ENCODE measurements at places on chromosomes 5 and 9.

GRCh38 chr5:134053840-134054338, 49.1 kb upstream of the VDAC1 start:
- no peak for DNase-seq

GRCh38 chr5:337563-338130, 16.1 kb downstream of the AHRR start:
- peak; percentile 56 for DNase-seq

DNA sequence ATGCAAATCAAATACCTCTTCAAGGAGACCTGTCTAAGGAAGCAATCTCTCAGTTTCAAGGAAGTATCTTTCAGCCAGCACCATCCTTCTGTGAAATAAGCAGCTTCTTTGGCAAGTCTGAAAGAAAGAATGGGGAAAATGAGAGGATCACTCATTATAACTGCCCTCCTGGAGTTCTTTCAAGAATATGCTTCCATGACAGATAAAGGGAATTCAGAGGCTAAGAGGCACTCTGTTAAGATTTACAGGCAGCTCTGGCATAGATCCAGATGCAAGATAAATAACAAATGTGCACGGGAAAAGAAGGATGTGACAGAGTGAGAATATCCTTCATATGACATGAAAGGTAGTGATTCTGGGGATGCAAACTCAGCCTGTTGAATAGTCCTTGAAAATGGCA, 348.2 kb upstream of the CCNG1 start:
- DNase-seq: no peak

DNA sequence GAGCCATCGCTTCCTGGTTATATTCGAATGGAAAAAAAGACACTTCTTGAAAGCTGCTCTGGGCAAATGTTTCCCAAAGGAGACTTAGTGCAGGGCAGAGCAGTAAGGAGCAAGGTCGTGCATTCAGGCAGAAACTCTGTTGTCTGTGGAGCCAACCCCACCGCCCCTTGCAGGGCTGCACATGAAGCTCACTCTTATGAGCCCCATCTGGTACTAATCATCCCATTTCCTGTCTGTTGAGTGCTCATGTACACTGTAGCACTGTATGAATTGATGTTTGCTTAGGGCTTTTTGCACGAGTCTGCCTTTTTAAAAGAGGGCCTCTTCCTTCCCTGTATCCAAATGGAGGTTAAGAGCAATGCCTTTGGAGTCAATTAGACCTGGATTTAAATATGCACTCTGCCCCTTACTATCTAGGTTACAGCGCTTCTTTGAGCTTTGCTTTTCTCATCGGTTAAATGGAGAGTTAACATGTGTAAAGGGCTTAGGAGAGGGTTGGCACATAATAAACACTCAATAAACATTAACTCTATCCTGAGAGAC, 25.4 kb downstream of the HMHB1 start:
- no peak for DNase-seq

DNA sequence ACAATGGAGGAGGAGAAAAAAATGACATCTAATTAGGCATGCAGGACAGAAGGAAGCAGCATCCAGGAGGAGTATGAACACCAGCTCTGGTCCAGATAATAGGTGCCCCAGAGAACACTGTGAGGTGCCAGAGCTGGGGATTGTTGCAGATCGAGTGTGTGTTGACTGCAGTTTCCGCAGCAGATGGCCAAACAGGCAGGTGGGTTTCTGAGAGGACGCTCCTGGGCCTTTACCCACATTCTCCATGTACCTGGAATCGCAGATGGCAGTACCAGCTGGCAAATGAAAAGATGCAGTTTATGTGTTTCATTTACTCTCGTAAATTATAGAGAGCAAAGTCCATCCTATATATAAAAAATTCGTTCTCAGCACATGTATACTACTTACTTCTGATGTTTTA, 182.2 kb upstream of the ISL1 start:
- no peak for DNase-seq

DNA sequence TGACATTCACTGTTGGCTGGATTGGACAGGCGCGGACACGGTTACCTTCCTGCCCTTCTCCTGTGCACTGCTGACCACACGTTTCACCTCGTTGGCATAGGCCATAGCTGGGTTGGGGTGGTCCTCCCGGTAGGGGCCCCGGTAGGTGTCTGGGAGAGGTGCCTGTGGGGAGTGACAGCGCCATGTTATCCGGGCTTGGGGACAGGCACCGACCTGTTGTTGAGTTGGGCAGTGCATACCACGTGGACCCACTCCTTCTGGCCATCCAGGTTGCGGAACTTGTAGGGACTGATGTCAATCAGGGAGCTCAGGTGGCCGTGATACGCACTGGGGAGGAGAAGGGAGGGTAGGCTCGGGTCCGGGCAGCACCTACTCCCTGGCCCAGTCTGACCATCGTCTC, 8.2 kb downstream of the PHYKPL start:
- no peak for DNase-seq

DNA sequence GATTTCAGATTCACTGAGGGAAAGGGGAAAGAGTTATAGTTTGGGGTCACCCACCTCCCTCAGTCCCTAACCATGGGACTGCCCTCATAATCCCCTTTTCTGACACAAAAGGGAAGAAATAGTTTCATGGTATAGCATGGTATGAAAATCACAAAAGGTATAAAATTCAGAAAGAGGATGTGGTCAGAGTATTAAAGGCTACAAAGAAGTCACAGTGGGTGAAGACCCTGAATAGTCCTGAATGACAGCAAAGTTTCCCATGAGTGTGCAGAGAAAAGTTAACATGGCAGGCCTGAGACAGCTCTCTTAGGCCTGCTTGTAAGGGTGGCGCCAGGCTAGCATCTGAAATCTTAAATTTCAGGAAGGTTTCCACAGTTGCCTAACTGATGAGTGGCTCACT, 290.6 kb upstream of the ZNF608 start:
- DNase-seq: no peak

DNA sequence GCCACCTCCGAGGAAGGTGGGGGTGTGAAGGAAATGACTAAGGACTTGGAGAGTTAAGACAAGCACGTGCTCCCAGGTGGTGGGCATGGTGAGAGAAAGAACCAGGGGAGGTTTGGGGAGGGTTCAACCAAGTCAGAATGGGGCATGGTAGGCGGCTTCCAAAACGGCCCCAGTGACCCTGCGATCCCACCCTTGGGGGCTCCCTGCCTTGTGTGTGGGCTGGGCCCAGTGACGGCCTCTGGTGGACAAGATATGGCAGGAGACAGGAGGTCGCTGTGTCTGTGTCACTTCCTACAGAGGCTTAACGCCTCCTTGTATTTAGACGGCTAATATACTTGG, 51.3 kb upstream of the IRX4 start:
- DNase-seq: no peak

GRCh38 chr9:81430727-81431126, 258.6 kb downstream of the TLE1 start:
- no peak for DNase-seq

DNA sequence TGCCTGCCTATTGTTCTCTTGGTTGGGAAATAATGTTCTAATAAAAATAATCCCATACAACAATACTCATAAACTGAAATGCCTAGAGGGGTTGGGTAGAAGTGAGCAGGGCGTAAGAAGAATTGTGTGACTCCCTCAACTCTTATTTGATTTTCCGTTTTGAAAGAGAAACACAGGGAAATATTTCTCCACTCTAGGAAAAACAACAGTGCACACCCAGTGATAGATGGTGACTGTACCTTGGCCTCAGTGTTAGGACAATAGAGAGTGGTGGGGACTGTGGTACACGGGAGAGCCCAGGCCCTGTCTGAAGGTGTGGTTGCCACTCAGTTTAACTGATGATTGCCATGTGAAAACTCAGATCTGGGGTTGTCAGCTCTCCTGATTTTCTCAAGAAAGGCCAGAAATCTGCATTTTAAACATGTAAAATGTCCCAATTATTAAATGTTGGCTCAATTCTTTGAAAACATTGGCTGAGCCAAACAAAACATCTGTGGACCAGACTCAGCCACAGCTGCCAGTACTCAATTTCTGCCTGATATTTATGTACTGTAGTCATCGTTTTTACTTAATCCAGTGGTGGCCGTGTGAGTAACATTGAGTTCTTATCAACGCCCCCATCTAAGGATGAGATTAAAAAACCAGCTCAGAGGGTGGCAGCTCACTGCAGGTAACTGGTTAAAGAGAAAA, 103.8 kb upstream of the ZNF618 start:
- no peak for DNase-seq

DNA sequence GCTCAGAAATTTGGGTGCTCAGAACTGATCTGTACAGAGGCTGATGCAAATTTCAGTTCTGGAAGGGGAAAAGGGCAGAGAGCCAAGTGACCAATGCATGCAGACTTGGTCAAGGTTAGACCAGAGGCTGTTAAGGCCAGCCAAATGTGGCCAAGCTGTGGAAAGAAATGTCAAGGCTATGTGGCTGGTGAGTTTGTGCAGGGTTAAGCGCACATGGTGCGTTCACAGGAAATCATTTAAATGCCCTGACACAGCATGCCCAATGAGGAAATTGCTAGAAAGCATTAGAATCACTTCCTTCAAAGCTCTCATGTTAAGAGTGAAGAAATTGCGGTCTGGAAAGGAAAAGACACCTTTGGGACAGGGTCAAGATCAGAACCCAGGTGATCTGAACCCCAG, 58.0 kb downstream of the PTPN3 start:
- DNase-seq: no peak

- DNase-seq: no peak
Observed at GRCh38 chr5:106827061-106827460, 843.7 kb downstream of the EFNA5 start.

DNA sequence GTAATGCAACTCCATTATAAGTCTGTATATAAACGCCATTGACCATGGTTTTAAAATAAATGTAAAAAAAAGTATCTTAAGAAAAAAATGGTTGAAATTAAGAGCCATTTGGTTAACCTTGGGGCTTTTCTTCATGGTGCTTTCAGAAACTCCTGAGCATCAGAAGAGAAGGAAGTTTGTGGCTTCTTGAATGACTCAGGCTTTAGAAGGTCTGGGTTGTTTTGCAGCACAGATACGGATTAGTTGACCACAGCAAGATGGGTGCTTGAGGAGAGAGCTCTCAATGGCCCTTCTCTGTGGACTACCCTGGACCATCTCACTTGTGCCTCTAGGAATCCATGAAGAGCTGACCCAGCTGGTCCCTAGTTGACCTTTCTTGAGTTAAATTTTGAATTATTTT, 189.5 kb downstream of the TMEM38B start:
- no peak for DNase-seq

GRCh38 chr5:142151436-142152383, 43.1 kb downstream of the NDFIP1 start:
- peak; percentile 22 for DNase-seq

DNA sequence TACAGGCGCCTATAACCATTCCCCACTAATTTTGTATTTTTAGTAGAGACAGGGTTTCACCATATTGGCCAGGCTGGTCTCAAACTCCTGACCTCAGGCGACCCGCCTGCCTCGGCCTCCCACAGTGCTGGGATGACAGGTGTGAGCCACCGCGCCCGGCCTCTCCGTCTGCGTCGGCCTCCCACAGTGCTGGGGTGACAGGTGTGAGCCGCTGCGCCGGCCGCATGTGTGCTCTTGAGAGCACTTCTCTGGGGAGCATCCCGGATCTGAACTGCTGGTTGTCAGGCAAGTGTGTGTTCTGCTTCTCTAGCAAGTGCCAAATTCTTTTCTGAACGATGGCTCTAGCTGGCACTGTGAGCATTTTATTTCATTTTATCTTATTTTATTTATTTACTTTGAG, 3.7 kb upstream of the ENTPD2 start:
- DNase-seq: no peak

- DNase-seq: no peak
Observed at GRCh38 chr5:111603446-111603827, 91.1 kb upstream of the STARD4 start.

DNA sequence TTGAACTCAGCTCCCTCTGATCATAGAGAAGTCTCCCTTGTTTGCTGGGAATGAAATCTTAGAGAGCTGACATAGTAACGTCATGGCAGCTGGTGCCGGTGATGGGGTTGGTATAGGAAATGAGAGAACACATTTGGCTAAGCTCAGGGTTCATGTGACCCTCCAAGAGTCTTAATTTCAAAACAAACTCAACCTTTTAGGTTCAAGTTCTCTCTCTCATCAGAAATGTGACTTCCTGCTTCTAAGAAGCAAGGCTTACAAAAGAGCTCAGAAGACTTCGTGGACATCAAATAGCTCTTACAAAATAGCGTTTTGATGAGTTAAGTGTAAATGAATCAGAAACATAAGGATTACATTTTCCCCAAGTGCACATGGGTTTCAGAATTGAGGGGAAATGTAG, 97.3 kb downstream of the PAPPA start:
- DNase-seq: no peak

GRCh38 chr9:96448546-96449170, 1.3 kb upstream of the HABP4 start:
- DNase-seq: no peak

DNA sequence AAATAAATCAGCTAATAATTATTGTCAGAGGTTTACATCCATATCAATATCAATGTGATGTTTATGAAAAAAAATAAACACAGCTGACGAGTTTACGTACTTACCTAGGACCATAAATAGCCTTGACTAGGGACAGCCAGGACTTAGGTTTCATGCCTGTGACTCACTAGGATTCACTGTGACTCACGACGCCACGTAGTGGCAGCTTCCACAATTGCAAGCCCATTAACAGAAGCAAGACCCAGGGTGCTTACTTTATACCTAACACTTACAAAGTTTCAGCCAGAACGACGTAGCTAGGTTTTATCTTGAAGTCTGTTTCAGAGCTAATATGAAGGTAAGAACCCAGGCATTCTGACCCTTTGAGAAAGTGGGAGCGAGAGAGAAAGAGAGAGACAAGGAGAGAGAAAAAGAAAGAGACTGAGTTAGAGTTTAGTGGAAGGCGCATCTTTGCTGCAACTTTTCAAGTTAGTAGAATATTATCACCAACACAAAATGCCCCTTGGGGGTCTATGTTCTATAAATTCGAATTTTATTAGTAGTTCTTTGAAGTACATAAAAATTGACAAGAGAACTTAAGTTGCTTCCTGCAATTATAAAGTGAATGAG, 191.2 kb downstream of the GNA14 start:
- DNase-seq: peak; percentile 82

GRCh38 chr5:180837478-180837877, 23.6 kb downstream of the ZFP62 start:
- no peak for DNase-seq

DNA sequence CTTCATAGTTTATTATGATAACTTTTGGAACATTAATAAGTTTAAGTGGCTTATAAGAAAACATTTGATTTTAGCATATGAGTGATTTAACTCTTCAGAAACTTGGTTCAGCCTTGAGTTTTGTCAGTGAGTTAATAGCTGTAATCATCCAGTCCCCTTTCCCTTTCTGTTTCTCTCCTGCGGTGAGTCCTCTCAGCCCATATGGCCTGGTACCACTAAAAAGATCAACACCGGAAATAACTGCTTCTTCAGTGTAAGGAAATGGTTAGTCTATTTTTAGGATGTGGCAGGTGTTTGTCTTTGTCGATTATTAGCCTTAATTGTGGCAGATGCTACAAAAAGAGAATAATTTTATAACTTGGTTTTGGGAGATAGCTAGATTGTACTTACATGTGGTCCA, 120.2 kb upstream of the GRHPR start:
- DNase-seq: no peak

- no peak for DNase-seq
Observed at GRCh38 chr9:97511655-97512427, 10.4 kb downstream of the TMOD1 start.

- no peak for DNase-seq
Observed at GRCh38 chr9:16308645-16309044, 561.8 kb downstream of the BNC2 start.

GRCh38 chr5:113050721-113051382, 74.3 kb downstream of the DCP2 start:
- no peak for DNase-seq

Data from HEK293T (cell line).